ENCODE measurements at places on chromosomes 3 and 15. TPM values are rescaled to one million over a fixed set of nuclear protein-coding genes. Genes with fewer than 3 reads are reported as not detected.

The GOLGA8M gene
- not detected for total RNA-seq

The GALNT15 gene
- 0.03 TPM for total RNA-seq

The GATA2 gene
- 4.1 TPM for total RNA-seq

The BCHE gene
- total RNA-seq: 0.94 TPM

The A4GNT gene
- not detected for total RNA-seq

The LMCD1 gene
- total RNA-seq: 92.8 TPM

The TNNC1 gene
- total RNA-seq: 1.2 TPM

The DAZL gene
- total RNA-seq: not detected

The DUOX2 gene
- 0.02 TPM for total RNA-seq

The ERICH6 gene
- total RNA-seq: not detected

The OTOL1 gene
- not detected for total RNA-seq

The EFHB gene
- total RNA-seq: 0.41 TPM

The TUSC7 gene
- not detected for total RNA-seq

The TRAT1 gene
- not detected for total RNA-seq

The ISL2 gene
- total RNA-seq: 5.1 TPM

The NDUFAF3 gene
- 82.3 TPM for total RNA-seq

The JMJD7 gene
- total RNA-seq: 3.8 TPM

The CLDN16 gene
- 0.06 TPM for total RNA-seq

The P2RY14 gene
- not detected for total RNA-seq

The GPR160 gene
- total RNA-seq: 1.8 TPM

The GABRB3 gene
- 86.1 TPM for total RNA-seq

The WDR93 gene
- 0.28 TPM for total RNA-seq

The SLC22A13 gene
- not detected for total RNA-seq

The TMCO5A gene
- total RNA-seq: not detected

The CFAP100 gene
- total RNA-seq: not detected

The CRTAP gene
- 282 TPM for total RNA-seq

The ACKR4 gene
- total RNA-seq: not detected

The MAGEL2 gene
- not detected for total RNA-seq

The PLCL2 gene
- 8.7 TPM for total RNA-seq

The PPM1L gene
- total RNA-seq: 0.84 TPM

The CYP8B1 gene
- total RNA-seq: not detected

The CHRD gene
- total RNA-seq: 0.12 TPM

The LEKR1 gene
- total RNA-seq: 0.51 TPM

The PPP1R14D gene
- total RNA-seq: 0.32 TPM

The WDR5B gene
- 3.0 TPM for total RNA-seq

The COLQ gene
- 0.43 TPM for total RNA-seq

The GRAMD2A gene
- not detected for total RNA-seq

The C3orf20 gene
- total RNA-seq: not detected

The CCPG1 gene
- total RNA-seq: 36.7 TPM

The GP5 gene
- not detected for total RNA-seq

The SEMA5B gene
- 0.29 TPM for total RNA-seq

The CPLX3 gene
- not detected for total RNA-seq

The GNAT1 gene
- total RNA-seq: not detected

The MUC20 gene
- 0.56 TPM for total RNA-seq

The ITIH1 gene
- total RNA-seq: not detected

The IGSF11 gene
- 3.9 TPM for total RNA-seq

The CATSPER2 gene
- total RNA-seq: 0.89 TPM

The PRSS50 gene
- total RNA-seq: not detected

The ATG3 gene
- 55.5 TPM for total RNA-seq

The CYP1A2 gene
- not detected for total RNA-seq
